ENCODE measurements at places on chromosomes 4 and X.

- no peak for DNase-seq
Measured at GRCh38 chrX:31604629-31605221, 532.9 kb upstream of the FTHL17 start.

- no peak for DNase-seq
Measured at GRCh38 chrX:13130816-13131215, 86.4 kb upstream of the FAM9C start.

DNA sequence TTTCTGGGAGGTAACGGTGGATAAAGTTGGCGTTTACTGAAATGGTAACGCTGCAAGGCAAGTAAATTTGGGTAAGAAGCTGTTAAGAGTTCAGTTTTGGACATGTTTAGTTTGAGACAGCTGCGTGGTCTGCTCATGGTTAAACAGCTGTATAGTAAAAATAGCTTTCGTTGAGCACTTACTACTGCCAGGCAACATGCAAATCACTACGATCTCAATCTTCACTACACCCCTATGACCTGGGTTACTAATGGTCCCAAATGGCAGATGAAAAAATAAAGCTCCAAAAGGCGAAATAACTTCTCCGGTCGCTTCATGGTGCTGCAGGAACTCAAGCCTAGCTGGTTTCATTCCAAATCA, 22.2 kb downstream of the FABP2 start:
- DNase-seq, result no peak

- DNase-seq, result no peak
Measured at GRCh38 chrX:31236231-31236630, 164.4 kb upstream of the FTHL17 start.

- no peak for DNase-seq
Measured at GRCh38 chr4:108054025-108054638, 64.4 kb downstream of the HADH start.

DNA sequence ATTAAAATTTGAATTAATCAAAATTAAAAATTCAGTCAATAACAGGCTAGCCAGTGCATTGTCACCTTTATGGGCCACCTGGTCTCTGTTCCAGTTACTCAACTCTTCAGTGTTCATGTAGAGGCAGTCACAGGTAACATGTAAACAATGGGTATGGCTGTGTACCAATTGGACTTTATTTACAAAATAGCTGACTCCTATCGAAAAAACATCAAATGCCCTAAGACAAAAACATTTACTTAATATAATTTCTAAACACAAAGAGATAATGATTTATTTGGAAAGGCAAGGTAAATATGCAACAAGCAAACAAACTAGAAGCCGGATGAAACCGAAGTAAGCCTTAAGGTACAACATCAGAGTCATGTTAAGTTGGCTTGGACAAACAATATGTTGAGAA, 8.8 kb downstream of the TMEM150C start:
- DNase-seq, result no peak

DNA sequence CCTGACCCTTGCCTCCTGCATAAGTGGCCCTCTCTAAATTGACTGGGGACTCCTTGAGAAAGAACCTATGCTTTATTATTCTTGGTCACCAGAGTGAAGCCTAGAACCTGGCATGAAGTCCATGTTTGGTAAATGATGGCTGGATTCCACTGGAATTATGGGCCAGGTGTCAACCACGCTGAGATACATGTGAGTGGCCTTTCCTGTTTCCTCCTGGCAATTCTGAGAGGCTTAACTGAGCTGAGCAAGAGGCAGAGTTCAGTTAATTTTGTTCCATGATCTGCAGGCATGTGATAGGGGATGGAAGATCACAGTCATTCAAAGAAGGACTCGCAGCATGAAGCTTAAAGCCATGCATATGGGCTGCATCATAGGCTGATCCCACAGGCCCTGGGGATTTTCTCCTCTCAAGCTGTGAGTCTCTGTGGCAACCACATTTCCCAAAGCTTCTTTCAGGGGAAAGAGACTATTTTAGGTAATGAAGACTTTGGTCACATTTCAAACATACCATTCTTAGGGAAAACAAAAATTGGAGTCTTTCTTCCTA, 69.4 kb upstream of the CLNK start:
- no peak for DNase-seq

GRCh38 chrX:16240231-16240905, 73.1 kb downstream of the MAGEB17 start:
- no peak for DNase-seq

DNA sequence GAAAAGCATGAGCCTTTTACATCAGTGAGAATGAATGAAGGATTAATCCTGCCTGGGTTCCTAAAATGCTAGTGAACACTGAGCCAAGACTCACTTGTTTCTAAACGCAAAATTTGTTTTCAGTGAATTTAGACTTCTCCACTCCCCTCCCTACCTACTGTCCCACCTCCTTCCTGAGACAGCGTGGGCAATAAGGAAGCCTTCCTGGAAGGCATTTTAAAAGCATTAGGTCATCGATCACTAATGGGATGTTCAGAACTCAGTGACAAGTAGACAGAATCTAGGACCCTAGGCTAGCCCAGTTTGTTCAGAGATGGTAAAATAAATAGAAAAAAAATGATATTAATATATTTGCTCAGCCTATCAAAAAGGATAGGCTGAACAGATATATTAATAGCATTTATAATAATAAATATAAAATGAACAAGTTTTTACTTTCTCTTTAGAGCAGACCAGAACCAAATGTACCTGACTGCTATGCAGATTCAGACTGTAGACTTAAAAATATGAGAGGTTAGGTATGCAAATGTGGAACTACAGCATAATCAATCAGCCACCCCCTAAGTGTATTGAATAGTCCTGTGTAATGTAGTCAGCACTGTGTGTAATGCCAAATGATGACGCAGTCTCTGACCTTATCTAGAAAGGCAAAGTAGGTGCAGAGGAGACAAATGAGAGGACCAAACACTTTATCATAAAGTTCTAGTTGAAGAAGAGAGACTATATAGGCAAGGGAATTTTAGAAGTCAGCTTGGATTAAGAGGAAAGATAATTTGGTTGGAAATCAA, 331.1 kb downstream of the GPAT3 start:
- DNase-seq, result no peak

DNA sequence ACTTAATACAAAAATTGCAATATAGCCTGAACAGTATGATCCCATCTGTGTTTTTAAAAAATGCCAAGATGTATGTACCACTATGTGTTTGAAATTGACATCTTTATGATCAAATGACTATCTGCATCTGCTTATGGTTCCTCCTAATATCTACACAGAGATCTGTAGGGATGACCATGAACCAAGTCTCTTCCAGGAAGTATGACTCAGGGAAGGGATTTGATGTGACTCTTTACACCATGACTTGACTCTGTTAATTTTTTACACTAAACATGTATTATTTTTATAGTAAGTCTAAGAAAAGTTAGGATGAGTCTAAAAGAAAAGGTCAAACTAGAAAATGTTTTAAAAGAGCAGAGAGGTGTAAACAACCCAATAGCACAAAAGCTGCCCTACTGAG, 164.0 kb downstream of the SH3KBP1 start:
- peak; percentile 38 for DNase-seq

DNA sequence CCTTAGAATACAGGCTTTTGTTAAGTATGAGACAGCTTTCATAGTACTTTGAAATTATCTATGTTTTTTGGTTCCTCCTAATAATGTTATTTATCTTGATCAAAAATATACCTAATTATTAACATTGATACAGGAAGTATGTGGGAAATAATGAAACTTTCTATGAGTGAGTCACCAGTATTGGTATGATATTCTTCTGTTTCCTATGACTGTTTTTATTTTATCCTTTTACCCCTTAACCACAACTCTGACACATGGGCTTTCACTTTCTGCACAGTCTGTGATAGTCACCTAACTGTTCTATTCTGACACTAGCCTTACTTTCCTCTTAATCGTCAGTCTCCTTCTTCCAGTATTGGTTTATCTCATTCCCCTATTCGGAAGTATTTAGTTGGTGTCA, 4.7 kb downstream of the THAP9 start:
- peak; percentile 64 for DNase-seq

All from suppressor macrophage treated with lipopolysaccharide for 4 hours (primary cell).